ENCODE measurements at places on chromosomes 12 and 14.

DNA sequence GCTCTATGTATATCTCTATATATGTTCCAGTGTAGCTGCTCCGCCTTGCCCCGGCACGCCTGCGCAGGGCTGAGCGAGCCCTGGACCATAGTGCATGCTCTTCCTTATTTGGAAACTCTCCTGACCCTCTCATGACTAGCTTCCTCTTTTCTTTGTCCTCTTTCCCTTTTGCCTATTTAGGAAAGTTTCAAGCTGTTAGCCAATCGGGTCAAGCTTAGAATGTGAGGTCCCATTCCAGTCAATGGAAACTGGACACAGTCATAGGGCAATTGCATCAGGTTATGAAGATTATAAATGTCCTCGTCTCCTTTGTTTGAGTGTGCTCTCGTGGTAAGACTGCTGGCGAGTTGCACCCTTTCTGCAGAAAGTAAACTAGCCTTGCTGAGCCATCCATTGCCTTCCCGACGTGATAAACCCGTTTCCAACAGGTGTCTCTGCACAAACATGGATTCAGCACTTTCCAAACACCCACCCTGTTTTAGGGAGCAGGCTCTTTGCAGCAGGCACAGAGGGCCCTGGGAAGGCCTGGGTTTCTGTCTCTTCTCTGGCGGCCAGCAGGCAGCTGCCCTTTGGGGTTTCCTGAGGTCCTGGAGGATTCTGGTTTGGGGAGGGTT lies 30.9 kb downstream of the CCDC92 start:
- DNase-seq, result no peak

GRCh38 chr14:81474148-81474492 lies 59.5 kb downstream of the SEL1L start:
- no peak for DNase-seq

DNA sequence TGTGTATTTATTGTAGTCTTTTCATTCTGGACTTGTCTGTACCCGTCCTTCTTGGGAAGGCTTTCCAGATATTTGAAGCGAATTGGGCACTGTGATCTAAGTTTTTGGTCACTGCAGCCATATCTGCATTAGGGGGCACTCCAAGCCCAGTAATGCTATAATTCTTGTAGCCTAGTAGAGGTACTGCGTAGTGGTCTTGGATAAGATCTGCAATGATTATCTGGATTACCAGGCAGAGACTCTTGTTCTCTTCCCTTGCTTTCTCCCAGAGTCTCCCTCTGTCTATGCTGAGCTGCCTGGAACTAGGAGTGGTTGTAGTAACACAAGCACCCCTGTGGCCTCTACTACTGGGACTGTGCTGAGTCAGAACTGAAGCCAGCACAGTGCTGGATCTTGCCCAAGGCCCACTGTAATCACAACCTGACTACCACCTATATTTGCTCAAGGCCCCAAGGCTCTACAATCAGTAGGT lies 30.0 kb downstream of the SLC38A2 start:
- DNase-seq, result peak; percentile 59

DNA sequence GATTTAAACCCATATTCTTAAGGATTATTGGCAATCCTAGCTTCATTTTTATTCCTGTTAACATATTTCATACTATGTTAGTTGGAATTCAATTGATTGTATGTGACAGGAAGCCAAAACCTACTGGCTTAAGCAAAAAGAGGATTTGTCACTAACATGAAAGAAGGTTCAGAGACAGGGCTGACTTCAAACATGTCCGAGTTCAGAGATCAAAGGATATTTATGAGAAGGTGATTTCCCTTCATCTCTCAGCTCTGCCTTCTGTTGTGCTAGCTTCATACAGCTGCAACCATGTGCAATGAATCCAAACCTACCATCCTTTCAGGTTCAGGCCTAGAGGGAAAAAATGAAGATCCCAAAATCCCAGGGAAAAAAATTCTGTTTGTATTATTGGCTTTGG lies 349.7 kb downstream of the ATP23 start:
- DNase-seq, result no peak

DNA sequence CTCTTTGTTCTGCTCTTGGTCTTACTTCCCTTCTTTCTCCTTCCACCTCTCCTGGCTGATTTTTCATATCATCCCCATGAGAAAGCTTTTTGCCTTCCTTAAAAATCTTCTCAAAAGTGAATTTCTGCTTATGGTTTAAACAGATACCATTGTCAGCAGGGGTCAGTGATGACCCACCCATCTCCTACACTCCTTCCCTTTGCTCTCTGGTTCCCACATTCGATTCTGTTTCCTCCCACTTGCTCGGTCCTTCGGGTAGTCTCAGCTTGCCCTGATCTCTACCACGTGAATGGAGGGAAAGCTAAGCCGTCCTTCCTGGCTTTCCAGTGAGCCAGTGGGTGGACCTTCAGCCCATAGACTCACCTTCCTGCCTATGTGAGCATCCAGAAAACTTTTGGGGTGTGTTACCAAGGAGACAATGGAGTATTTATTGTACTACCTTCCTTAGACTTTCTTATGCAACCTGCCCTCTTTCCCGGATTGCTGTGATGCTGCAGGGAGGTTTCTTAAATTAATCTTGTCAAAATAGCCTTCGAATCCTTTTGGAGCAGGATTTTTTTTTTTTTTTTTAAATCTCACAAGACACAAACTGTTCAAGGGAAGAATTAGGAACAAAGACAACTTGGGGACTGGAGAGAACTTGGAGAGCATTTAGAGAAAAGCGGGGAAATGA lies 306.3 kb downstream of the CACNA1C start:
- no peak for DNase-seq

DNA sequence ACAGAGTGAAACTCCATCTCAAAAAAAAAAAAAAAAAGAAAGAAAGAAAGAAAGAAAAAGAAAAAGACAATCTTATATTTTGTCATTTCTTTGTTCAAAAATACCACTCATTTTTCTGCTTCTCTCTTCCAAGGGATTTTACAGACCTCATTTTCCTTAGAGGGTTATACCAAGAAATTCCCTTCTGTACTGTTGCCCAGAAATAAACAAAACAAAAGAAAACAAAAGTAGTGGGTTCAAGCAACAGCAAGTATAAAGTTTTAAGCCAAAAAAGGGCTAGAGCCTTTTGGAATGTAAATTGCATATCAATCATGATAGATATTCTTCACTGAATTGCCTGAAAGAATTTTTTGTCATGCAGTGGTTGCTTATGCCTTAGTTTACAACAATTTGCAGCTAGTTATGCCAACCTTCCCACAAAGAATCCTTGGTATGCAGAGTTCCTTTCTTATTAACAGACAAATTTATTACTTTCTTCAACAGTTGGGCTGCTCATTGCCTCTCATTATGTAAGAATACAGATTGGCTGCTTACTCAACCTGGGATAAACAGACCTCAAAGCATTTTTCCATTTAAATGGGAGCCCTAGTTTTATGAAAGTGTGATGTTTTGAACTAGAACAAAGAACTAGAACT lies 129.1 kb upstream of the PPFIA2 start:
- no peak for DNase-seq

GRCh38 chr14:92880351-92880750 lies 42.6 kb upstream of the CHGA start:
- no peak for DNase-seq

DNA sequence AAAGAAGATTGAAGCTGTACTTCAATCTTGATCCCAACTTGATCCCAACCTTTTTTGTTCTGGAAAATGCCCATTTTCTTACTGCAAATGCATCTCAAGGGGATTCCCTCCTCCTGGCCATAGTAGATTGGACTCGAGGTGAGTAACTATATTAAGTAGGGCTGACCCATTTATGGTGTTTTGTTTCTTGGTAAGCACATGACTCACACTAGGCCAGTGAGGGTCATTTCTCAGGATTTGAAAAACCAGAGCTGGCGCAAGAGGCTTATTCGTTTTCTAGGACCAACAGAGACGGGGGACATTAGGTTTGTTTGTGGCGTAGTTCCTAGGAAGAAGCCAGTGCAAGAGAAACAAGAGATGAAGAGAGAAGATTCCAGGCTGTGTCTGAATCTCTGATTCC lies 51.4 kb downstream of the MRPL42 start:
- peak; percentile 76 for DNase-seq

DNA sequence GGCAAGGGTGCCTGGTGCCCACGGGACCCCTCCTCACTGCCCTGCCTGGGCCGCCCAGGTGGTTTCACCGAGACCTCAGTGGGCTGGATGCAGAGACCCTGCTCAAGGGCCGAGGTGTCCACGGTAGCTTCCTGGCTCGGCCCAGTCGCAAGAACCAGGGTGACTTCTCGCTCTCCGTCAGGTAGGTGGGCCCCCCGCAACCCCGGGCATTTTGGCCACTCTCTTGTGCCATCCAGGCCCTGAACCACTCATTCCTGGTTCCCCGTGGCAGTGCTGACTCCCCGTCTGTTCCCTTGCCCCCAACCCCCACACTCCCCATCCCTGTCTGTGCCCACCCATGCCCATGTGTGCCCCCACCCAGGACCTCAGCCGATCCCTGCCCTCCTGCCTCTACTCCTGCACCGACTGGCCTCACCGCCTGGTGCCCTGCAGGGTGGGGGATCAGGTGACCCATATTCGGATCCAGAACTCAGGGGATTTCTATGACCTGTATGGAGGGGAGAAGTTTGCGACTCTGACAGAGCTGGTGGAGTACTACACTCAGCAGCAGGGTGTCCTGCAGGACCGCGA lies 480 bp downstream of the PTPN6 start:
- no peak for DNase-seq

- no peak for DNase-seq
Observed at GRCh38 chr14:45641541-45641940, 388.5 kb upstream of the MIS18BP1 start.

DNA sequence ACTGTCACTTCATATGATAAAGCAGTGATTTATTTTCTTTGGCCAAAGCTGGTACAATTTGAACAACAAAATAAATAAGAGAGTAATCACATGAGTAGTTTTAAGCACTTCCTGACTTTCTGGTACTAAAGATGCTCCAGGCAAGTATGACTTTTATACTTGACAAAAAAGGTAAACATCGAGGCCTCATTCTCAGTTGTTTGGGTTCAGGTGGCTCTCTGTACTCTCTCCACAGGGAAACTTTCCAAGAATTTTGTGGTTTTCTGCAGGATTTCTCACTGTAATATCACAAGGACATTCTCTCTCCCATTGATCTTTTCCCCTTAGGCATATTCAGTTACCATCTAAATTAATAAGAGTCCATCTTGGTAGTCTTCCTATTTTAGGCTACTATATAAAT lies 26.6 kb upstream of the KCNC2 start:
- DNase-seq, result peak; percentile 64

DNA sequence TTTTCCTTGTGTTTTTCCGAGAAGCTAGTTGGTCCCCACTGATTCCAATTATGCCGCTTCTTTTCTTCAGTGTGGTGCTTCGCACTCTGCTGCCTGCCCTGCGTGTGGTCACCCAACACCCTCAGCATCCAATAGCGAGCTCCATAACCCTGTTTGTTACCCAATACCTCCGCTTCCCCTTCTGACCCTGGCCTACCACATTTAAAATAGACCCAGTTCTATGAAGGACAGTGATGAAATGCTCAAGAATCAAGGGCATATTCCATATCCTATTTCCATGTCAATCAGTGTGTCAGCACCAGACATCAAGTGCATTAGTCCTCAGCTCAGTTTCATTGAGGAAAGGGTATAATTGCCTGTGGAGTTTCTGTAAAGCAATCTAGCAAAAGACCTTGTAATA lies 9.5 kb downstream of the NDRG2 start:
- DNase-seq, result no peak

DNA sequence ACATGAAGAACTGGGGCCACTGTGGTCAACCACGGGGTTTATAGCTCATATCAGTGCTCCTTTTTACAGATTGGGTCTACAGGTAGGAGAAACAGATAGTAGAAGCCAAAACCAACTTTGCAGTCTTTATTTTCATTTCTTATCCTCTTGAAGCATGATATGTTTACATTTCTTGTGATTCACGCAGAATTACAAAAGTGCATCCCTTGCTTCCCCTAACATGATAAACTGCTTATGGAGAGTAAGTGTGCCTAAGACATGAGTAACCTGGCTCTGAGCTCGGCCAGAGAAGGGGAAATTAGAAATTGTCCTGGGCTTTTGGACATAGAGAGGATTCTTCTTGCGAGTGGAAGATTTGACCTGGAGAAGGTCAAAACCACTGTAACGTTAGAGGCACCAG lies 18.4 kb downstream of the PWP1 start:
- DNase-seq, result no peak

DNA sequence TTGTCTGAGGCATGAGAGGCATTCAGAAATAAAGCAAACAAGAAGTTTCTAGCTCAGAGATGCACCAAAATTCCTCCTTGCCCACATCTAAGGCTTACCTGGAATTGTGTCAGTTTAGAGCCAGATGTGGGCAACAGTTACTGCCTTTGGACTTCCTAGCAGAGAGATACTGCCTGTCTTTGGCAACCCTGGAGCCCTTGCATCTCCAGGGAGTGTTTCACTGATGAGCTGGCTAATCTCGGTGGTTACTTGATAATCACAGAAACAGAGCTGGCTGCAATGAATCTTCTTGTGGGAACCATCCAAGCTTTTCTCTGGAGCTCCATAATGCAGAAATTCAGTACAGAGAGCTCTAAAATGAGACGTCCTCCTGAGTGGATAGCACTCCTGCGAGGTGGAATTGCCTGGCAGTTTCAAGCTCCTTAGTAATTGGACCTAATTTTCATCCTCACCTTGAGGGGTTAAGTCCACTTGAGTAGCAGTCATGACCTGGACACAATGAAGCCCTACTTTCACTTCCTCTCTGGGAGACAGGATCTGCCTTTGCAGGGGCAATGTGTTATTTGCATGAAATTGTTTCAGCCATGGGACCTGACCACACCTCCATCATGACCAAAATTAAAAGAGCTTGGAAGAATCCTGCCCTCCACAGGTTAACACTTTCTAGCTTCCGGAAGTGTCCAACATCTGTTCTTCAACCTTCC lies 108.8 kb upstream of the ARHGAP5 start:
- DNase-seq, result no peak

DNA sequence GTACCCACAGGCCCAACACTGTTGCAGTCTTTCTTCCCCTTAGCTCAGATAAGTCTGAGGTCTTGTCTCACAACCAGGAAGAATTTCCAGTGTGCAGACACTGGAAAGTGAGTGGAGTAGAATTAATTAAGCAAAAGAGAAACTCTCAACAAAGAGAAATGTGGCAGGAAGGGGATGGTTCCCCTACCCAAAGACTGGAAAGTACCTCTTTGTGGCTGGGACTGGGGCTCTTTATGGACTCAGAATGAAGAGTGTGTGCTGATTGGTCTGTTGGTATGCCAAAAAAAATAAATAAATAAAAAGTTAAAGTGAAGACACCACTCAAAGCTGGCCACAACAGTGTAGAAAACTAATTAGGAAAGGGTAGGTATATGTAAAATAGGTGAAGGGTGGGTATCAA lies 26.4 kb downstream of the GLIPR1L1 start:
- DNase-seq, result no peak

DNA sequence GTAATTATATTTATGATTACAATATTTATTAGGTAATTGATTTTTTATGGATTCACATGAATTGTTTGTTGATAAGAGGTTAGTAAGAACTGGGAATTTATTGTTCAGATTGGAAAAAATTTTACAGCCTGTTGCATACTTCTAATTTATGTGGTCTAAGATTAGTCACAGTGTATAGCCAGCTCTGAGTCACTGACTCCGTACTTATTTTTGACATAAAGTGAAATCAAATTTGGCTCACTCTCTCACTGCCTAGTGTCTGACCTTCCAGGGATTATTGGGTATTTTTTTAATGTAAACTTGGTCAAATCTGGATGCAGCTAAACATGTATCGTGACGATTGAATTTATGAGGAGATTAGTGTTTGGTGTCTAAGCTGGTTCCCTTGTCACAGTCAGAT lies 109.3 kb downstream of the PTPRQ start:
- peak; percentile 95 for DNase-seq

- peak; percentile 73 for DNase-seq
Observed at GRCh38 chr12:22255097-22255496, 79.4 kb downstream of the ST8SIA1 start.

- DNase-seq, result peak; percentile 15
Observed at GRCh38 chr12:7868391-7868790, 4.3 kb downstream of the SLC2A14 start.

GRCh38 chr12:101891462-101891971 lies 14.1 kb downstream of the DRAM1 start:
- peak; percentile 90 for DNase-seq

All from ELR (cell line).